Stimulated activated CD8-positive, alpha-beta memory T cell treated with anti-CD3 and anti-CD28 coated beads, Interleukin-4, amount 100 ng/mL, for 1 hour (primary cell): ENCODE measurements at places on chromosomes 3 and 15.

- DNase-seq = no peak
Measured at GRCh38 chr3:196633555-196634151, 5.8 kb upstream of the NRROS start.

GRCh38 chr3:63344661-63345060, 66.6 kb downstream of the SYNPR start:
- no peak for DNase-seq

GRCh38 chr3:42749753-42750231, 23.3 kb downstream of the CCDC13 start:
- DNase-seq = no peak

DNA sequence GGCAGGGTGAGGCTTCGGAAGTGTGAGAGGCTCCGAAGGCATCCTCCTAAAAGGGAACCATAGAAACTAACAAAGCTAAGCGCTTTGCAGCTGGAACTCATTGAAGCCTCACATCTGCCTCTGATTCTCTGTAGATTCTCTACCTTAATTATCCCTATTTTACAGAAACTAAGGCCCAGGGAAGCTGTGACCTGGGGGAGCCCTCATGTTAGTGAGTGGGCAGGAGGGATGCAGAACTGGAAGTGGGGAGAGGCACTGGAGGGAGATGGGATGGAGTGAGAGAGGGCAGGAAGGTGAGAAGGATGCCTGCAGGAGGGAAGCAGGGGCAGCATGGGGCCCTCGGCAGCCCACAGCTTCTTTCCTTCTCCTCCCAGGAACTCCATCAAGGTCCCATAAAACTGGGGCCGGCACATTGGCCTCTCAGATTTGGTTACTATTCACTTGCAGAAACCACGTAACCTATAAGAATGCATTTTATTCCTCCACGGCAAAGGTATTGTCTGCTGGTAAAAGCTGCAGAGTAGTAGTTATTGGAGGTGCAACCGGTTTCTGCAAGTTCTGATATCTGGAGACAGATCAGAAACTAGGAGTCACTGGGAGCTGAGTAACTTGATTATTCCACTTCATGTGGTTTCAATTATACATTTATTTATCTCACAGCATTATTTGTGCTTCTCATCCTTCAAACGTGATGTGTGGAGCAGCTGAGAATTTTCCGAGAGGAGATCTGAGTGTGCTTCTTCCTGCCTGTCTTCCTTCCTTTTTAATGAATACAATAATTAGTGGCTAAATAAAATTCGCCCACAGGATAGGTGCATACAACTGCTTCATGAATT, 24.0 kb upstream of the CHCHD6 start:
- DNase-seq = no peak

GRCh38 chr15:49620199-49620598, 419 bp downstream of the FAM227B start:
- DNase-seq = no peak

GRCh38 chr3:32575451-32576113, 4.9 kb upstream of the DYNC1LI1 start:
- no peak for DNase-seq

DNA sequence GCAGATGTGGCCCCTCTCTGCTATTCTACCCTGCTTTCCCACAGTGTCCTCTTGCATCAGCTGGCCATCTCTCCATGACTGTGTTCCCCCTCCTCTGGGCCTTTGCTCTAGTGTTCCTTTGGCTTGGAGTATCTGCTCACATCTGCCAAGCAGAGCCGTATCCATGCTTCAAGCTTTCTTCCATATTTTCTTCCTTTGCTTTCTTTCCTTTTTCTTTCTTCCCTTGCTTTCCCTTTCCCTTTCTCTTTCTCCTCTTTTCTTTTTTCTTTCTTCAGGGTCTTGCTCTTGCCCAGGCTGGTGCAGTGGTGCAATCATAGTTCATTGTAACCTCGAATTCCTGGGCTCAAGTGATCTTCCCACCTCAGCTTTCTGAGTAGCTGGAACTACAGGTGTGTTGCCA, 12.6 kb downstream of the KLHL18 start:
- no peak for DNase-seq

DNA sequence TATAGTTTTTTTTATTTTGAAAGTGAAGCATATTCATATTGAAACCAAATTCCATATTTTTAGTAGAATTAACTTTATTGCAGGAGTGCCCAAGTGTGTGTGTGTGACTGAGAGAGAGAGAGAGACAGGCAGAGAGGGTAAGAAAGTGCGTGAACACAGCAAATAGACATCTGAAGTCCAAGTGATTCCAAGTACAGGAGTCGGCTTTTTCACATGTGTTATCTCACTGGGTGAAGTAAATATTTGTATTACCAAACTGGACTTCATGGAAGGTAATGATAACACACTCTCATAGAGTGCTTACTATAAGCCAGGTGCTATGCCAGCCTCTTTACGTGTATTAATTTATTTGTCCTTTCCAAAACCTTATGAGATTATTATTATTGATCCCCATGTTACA, 12.0 kb downstream of the PARP14 start:
- no peak for DNase-seq

GRCh38 chr3:45861043-45861719, 19.3 kb upstream of the LZTFL1 start:
- DNase-seq = no peak

- no peak for DNase-seq
Measured at GRCh38 chr15:58697220-58697619, 52.3 kb downstream of the ADAM10 start.

- no peak for DNase-seq
Measured at GRCh38 chr15:33369941-33370622, 59.3 kb downstream of the RYR3 start.

GRCh38 chr3:60557122-60557521, 694.1 kb downstream of the FHIT start:
- no peak for DNase-seq

DNA sequence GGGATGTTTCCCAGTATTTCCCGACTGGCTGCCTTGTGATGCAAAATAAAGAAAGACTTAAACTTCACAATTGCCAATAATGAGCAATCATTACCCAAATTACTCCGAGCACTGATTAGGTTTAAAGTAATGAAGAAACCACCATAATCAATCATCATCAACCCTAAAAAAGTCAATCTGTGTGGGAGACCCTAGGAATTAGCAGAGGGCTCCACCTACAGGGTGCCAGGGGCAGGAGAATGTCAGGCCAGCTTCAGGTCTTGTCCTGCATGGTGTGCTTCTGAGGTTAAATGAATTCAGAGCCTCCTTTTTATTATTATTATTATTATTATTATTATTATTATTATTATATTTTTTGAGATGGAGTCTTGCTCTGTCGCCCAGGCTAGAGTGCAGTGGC, 478.0 kb upstream of the ARRDC4 start:
- no peak for DNase-seq

DNA sequence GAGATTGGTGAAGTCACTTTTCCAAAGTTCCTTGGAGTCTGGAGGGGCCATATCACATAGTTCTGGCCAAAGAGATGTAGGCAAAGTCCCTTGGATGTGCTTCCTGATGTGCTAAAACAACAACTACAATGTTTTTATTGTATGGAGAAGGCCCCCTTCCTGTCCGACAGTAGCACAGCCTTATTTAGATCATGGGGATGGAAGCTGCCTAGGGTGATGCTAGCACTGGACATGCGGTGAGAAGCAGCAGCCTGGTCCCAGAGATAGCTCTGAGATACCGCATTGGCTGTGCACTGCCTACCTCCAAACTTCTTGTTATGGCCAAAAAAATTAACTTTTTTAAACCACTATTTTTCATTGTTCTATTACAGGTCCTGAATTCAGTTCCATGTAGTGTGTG, 137.6 kb downstream of the AQP9 start:
- DNase-seq = no peak

DNA sequence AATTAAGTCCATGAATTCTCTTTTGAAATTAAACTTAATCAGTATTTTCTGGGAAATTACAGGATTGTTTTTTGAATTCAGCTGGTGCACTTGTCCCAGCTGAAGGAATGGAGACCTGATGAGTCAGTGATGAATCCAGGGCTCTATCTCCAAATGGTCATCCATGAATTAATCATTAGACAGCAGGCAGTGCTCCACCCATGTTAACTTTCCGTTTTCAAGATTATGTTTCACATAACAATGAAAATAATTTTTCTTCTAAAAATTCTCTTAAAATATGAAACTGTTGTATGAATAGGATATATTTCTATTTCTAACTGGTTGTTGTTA, 13.9 kb upstream of the PAQR9 start:
- DNase-seq = no peak

DNA sequence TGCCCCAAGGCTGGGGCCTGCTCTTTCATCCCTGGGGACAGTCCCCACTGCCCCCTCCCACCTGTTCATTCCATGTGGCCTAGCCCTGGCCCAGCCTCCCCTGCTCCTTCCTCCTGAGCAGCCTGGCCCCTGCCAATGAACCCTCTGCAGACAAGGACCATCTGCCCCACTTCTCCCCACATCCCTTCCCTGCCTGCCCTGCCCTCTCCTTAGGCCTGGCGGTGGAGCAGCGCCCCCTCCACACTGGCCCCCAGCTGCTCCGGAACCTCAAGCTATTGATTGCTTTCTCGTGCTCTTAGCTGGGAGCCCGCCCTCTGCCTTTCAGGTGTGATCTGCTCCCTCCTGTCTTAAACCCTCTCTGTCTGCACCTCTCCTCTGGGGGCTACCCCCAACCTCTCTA, 8.0 kb downstream of the PLXNA1 start:
- DNase-seq = no peak

DNA sequence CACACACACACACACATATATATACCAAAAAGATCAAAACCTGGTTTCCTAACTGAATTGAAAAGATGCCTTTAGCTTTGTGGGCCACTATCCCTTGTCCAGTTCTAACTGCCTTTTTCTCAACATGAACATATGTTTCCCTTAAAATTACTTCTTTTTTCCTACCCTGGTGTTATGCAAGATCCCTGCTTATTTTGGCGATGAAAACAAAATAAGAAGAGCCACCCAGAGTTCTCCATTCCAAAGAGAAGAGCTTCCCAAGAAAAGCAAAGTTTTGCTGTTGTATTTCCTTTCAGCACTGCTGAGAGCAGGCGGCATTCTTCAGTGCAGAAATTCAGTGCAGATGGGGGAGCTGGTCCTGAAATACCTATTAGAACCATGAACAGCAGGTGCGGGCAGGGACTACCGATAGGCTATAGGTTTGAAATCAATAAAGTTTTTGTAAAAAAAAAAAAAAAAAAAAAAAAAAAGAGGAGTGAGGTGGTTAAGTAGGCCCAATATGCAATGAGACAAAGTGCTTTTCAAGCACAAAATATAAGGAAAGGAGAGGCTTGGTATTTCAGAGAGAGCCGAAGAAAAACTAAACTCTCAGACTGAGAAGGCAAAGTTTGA, 238.0 kb downstream of the FOXP1 start:
- no peak for DNase-seq

DNA sequence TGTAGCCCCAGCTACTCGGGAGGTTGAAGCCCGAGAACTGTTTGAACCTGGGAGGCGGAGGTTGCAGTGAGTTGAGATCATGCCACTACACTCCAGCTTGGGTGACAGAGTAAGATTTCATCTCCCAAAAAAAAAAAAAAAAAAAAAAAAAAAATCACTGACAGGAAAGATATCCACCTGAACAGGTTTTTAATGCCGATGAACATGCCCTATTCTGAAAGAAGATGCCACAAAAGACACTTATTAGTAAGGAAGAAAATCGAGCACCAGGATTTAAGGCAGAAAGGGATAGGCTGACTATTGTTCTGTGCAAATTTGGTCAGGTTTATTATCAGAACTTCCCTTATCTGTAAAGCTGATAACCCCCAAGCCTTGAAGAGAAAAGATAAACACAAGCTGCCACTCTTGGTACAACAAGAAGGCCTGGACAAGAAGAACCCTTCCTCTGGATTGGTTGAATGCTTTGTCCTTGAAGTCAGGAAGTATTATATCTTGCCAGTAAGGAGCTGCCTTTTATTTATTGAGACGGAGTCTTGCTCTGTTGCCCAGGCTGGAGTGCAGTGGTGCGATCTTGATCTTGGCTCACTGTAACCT, 2.7 kb upstream of the PARP16 start:
- no peak for DNase-seq

GRCh38 chr3:137300703-137301102, 342.9 kb downstream of the IL20RB start:
- no peak for DNase-seq

GRCh38 chr15:79549196-79549595, 117.1 kb downstream of the MINAR1 start:
- no peak for DNase-seq

- no peak for DNase-seq
Measured at GRCh38 chr15:69704229-69704628, 251.6 kb downstream of the RPLP1 start.

- no peak for DNase-seq
Measured at GRCh38 chr3:143831208-143831607, 17.1 kb downstream of the SLC9A9 start.

- no peak for DNase-seq
Measured at GRCh38 chr15:67415181-67415580, 105.8 kb upstream of the C15orf61 start.

DNA sequence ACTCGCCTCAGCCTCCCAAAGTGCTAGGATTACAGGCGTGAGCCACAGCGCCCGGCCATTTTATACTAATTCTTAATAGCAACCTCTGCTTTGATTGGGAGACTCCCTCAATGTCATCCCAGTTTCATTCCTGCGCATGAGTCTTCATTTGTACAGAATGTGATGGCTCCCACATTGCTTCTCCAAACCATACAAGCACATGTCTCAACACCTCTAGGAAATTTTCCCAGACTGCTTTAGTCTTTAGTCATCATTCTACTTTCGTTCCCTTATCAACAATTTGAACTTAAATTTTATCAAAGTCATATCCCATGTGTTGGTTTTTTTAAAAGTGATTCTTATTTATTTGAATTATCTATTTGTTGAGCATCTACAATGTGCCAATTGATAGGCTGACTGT, 58.1 kb downstream of the SNX4 start:
- no peak for DNase-seq

DNA sequence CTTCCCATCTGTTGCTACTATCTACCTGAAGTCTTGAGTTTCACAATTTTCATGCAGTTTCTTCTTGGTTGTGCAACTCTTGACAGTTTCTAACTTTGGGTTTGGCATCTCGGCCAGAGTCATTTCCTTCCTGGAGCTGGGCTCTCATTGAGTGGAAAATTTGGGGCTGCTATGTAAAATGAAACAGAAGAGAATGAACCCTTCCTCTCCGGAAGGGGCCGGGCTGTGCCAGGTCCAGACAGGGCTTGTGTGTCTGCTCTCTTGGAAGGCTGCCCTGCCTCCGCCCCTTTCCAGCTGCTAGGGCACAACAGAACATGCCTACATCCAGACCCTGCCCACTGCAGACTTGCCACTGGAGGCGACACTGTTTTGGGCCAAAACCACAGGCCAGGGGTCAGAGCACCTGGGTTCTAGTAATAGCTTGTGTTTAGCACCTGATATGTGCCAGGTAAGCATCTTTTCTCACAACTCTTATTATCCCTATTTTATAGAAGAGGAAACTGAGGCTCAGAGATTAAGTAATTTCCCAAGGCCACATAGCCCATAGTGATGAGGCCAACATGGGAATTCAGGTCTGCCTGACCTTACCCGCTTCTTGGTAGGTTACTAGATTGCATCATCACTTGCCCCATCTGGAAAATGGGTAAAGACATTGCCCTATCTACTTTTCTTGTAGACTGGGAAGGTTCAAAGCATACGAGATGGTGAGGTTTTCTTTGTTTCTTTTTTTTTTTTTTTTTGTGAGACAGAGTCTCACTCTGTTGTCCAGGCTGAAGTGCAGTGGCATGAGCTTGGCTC, 25.0 kb downstream of the IRAK2 start:
- DNase-seq = no peak

GRCh38 chr3:64074060-64074459, 50.8 kb upstream of the PSMD6 start:
- DNase-seq = no peak

- no peak for DNase-seq
Measured at GRCh38 chr15:47639042-47639441, 78.3 kb upstream of the SEMA6D start.

- no peak for DNase-seq
Measured at GRCh38 chr15:61946778-61947177, 113.5 kb downstream of the VPS13C start.
